ENCODE measurements at places on chromosomes 2 and 18.

DNA sequence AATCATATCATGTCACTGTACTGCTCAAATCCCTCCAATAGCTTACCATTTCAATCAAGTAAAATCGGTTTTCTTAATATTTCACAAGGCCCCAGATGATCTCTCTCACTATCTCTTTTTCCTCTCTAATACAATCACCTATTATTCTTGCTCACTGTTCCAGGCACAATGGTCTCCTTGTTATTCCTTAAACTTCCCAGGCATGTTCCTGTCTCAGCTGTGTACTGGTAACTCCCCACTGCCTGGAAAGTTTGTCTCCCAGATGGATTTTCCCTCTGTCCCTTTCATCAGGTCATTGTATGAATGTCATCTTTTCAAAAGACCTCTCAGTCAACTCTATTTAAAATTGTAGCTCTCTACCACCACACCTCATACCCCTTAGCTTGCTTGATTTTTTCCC lies 30.7 kb upstream of the FANCL start:
- DNase-seq: no peak

- peak; percentile 22 for DNase-seq
Observed at GRCh38 chr18:63869374-63869773, 18.1 kb upstream of the SERPINB2 start.

DNA sequence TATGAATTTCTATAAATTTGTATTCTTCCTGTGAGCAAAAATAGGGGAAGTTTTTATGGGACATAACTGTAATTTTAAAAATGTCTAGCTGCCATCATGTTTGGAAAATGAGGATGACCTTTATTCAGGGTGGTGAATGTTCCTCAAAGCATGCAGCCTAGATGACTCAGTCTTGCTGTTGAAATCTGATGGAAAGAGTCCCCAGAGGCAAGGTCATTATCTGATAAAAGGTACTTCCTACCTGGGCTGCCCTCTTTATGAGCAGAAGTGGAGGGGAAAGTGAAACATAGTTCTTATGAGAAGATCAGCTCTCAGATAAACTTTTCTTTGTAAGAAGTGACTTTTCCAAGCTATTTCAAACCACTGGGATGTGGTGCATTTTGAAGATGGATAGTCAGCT lies 1144.7 kb upstream of the PIK3C3 start:
- DNase-seq: no peak

GRCh38 chr2:98790221-98790620 lies 59.3 kb upstream of the MGAT4A start:
- DNase-seq: no peak

GRCh38 chr2:66032226-66032775 lies 402.6 kb upstream of the MEIS1 start:
- DNase-seq: no peak

DNA sequence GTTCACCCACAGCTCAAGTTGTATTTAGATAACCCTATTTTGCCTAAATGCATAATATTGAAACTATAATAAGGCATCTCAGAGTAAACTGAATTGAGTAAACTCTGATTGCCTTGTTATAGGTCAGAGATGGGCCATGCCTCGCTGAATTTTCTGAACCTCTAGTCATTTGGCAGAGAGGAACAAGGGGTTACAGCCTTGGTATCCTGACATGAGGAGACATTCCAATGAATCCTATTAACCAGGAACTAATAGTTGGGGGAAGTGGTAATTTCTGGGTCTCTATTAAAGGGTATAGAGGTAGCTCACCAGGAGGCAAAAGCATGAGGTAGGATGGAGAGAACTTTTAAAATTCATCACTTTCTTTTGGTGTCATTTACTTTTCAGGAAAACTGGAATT lies 227.4 kb upstream of the CHST9 start:
- no peak for DNase-seq

GRCh38 chr2:25380586-25381375 lies 39.1 kb upstream of the DNMT3A start:
- no peak for DNase-seq

- DNase-seq: no peak
Observed at GRCh38 chr18:38481576-38481975, 916.0 kb upstream of the CELF4 start.

- DNase-seq: no peak
Observed at GRCh38 chr2:71932780-71933466, 214.7 kb downstream of the CYP26B1 start.

DNA sequence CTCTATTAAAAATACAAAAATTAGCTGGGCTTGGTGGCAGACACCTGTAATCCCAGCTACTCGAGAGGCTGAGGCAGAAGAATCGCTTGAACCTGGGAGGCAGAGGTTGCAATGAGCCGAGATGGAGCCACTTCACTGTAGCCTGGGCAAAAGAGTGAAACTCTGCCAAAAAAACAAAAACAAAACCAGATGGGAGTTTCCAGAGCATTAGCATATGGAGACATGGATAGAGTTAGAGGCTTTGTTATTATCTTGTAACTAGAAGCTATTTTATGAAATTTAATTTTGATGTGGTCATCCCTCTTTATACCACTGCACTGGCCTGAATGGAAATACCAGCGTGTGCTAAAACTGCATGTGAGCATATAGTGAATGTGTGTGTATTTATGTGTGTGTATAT lies 58.9 kb downstream of the TRAPPC8 start:
- DNase-seq: no peak

GRCh38 chr18:3916082-3916481 lies 466.1 kb downstream of the TGIF1 start:
- DNase-seq: no peak

- no peak for DNase-seq
Observed at GRCh38 chr2:10404324-10405143, 43.6 kb downstream of the ODC1 start.

DNA sequence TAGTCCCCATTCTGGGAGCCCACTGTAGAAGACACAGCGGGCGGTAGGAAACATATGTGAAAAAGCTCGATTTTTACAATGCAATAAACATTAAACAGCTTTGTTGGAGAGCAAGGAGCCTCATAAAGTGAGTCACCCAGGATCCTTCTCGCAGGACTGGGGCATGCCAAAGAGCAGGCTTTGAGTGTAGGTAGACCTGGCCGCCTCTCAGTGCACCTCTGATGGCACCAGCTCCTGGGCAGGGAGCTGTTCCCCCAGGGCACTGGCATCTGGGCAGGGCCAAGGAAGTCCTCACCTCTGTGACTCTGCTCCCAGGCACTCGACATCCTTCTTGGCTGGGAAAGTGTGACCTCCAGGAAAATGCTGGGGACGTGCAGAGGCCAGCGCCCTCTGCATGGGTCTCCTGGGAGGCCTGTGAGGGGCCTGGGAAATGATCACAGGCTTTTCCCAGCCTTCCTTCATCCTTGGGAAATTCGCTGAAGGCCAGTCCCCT lies 94.2 kb downstream of the POLR1A start:
- no peak for DNase-seq

- no peak for DNase-seq
Observed at GRCh38 chr18:11108947-11109346, 40.4 kb downstream of the PIEZO2 start.

DNA sequence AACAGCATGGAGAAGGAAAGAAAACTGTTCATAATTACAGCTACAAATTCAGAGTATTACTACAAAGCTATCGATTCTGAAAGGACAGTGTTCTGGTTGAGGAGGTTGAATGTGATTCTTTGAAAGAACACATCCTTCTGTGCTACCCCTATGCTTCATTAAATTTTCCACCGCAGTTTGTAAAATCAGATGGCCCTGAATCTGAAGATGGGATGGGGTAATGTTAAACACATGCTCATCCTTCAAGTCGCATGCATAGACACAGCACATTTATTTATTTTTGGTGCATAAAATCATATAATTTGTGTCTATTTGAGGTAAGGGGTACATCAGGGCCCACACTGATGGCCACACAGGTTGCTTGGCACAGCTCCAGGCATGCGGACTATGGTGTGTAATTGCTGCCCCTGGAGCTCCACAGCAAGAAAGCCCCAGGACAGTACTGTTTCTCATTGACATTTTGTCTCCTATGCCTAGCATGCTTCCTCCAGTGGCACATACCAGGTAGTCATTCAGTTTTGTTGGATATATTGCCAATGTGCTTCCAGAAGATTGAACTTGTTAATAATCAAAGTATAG lies 238.8 kb upstream of the TANK start:
- no peak for DNase-seq

DNA sequence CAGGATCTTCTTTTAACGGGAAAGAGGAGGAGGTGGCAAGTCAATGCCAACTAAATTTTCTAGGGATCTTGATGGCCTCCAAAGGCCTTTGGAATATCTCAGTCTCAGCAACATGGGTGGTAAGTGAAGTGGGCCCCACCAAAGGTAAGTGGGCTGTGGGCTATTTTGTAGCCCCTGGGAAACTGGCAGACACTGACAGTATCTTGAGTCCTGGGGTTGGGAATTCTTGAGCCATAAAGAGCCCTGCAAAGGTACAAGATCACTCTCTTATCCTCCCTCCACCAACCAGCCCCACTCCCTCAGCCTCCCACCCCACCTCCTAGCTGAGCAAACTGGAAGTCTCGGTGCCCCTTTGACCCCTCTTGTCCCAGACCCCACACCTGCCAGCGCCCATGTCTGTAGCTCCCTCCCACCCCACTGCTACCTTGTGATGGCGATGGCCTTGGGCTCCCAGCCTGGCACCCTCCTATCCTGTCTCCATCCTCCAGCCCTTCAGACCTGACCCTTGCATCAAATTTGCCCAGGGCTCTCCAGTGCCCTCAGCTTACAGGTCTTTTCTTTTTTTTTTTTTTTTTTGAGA lies 8.5 kb downstream of the ATP6V1B1 start:
- DNase-seq: no peak

DNA sequence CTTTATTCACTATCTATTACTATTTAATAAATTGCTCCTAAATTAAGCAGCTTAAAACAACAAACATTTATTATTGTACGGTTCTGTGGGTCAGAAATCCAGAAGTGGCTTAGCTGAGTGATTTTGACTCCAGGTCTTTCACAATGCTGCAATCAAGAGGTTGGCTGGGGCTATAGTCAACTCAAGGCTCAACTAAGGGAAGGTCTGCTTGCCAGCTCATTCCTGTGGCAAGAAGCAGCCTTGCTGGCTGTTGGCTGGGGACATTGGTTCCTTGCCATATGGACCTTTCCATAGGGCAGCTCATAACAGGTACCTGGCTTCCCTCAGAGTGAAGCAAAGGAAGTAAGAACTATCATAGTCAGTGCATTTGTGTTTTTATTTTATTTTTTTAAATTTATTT lies 5.0 kb upstream of the MRPL19 start:
- DNase-seq: no peak

DNA sequence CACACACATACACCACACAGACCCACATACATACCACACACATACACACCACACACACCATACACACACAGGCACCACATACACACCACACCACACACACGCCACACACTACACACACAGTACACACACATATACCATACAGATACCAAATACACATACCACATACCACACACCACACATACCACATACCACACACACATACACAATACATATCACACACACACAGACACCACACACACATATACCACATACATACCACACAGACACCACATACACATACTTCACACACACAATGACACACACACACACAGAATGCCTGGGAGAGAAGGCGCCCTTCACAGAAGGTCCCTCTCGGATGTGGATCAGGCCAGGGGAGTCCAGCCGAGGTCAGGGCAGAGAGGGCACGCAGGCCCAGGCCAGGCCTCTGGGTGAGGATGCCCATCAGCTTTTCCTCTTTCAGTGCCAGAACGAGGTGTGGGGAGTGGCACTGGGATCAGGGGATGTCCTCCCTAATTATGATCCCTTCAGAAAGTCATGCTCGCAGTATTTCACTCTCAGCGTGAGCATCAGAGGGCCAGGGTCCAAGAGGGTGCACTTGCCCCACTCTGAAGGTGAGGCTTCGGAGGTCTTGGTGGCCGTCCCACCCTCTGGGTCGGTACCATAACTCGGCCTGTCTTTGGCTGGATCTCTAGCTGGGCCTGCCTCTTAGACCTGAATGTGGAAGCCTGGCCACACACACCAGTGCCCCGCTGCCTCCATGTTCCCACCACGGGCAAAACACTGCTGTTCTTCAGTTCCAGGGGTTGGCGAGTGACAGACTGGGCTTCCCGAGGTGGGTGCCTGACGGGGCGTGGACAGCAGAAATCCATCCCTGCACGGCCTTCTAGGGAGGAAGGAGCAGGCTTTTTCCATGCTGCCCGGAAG lies 70.6 kb upstream of the ODC1 start:
- no peak for DNase-seq

DNA sequence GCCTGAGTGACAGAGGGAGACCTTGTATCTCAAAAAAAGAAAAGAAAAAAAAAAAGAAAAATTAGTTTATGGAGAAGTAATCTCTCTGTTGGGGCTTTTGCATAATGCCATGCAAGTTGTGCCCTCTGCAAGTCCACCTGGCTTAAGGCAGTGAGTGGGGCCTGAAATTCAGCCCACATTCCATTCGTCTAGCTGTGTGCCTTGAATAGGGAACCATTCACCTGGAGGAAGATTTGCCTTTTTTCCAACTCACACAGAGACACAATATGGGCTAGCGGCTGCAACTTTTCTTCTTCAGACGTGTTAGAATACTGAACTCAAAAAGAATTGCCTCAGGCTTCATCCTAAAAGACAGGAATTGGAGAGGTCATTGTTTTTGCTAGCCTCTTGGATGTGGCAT lies 160.0 kb upstream of the STON1 start:
- DNase-seq: no peak

GRCh38 chr2:3642521-3643215 lies 15.3 kb upstream of the ALLC start:
- DNase-seq: no peak

DNA sequence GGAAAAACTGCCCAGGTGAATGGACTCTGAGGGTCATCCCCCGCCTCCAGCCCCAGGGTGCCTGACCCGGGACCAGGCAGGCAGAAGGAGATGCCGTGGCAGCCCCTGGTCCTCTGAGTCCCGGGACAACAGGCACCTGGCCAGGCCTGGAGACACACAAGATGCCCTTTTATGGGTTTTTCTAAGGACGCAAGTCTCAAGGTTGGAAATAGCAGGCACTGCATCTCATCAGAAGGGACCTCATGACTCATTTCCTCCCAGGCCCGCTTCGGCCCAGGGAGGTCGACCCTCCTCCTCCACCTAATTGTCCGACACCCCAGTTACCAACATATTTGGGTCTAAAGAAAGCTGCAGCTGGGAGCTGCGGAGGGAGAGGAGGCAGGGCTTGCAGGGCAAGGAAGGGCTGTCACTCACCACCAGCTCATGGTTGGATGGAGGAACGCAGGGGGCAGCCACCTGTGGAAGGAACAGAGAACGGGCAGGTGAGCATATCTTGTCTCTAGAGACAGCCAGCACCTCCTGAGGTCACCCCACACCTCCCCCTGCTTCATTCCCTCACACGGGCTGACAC lies 82.9 kb downstream of the TNS1 start:
- DNase-seq: no peak

DNA sequence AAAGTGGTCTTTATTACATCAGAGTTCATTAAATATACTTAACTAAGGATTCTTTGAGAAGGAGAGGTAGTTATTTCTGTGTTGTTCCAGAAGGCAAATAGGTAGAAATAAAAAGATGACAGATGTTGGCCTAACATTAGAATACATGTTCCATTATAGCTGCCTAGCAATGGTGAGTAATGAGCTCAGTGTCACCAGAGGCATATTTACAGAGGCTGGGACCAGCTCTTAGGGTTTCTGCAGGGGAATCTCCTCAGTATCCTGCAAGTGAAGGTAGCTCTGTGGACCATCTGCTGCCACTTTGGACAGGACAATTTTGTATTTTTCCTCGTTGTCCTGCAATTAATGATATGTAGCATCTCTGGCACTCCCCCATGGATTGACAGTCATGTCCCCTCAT lies 416.0 kb downstream of the THSD7B start:
- DNase-seq: no peak
